ENCODE measurements at places on chromosomes 2 and 18.

DNA sequence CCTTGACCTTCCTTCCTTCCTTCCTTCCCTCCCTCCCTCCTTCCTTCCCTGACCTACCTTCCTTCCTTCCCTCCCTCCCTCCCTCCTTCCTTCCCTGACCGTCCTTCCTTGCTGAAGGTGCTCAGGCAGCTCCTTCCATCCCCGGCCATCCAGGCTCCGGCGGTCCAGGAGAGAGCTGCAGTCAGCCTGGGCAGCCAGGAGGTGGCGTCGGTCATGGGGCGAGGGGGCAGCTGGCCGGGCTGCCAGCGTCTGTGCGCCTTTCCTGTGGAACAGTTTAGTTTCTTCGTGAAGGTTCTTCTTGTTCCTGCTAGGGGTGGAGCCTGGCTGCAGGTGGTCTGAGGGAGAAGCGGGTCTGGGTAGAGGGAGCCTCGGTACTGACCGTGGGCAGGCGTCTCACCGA, 15.7 kb downstream of the GPR35 start:
- no peak for DNase-seq

GRCh38 chr18:77206676-77207374, 42.8 kb upstream of the GALR1 start:
- no peak for DNase-seq

- no peak for DNase-seq
Measured at GRCh38 chr2:97645112-97645694, 659 bp upstream of the COX5B start.

- DNase-seq = no peak
Measured at GRCh38 chr2:71126957-71127356, 3.1 kb downstream of the MCEE start.

DNA sequence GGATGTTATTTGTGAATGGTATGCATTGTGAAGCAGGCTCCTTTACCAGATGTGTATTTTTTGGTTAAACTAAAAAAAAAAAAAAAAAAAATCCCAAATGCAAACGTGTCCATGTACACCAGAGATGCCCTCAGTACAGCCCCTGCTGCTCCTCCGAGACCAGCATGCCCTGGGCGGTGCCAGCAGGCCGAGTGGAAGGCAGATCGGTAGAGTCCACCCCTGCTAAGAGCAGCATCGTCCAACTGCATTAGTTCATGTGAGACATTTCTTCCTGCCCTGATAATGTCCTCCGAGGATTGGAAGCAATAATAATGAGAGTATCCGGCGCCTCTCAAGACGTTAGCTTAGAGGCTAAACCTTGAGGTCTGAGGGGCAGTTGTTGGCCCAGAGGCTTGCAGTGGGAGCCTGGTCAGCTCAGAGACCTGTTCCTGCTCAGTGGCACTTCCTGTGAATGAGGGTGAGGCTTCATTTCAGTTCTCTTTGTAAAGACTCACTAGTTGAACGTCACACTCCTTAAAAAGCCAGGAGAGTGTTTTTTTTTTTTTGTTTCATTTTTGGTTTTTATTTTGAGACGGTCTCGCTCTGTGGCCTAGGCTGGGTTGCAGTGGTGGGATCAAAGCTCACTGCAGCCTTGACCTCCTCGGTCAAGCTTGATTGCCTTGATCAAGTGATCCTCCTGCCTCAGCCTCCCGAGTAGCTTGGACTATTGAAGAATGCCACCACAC, 5.6 kb downstream of the SLC66A3 start:
- no peak for DNase-seq

- peak; percentile 54 for DNase-seq
Measured at GRCh38 chr2:152025678-152026287, 73.1 kb downstream of the CACNB4 start.

DNA sequence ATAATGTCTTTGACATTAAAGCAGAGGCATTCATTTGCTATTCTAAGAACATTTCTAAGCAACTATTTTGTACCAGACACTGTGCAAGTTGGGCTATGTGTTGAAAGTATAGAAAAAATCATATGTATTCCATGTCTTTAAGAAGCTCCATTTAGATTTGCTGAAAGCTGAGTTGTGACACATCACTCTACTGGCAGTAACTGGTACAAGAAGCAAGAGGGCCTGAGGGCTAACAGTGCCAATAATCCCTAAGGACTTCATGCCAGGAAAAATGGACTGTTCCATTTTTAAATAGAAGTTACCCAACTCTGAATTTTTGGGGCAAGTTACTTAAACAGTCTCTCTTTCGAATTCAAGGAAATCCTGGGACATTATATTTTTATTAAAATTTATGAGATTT, 178.7 kb downstream of the SRBD1 start:
- no peak for DNase-seq

GRCh38 chr2:152473151-152473857, 138.3 kb downstream of the FMNL2 start:
- DNase-seq = no peak

- no peak for DNase-seq
Measured at GRCh38 chr2:217975626-217976025, 27.2 kb downstream of the TNS1 start.

DNA sequence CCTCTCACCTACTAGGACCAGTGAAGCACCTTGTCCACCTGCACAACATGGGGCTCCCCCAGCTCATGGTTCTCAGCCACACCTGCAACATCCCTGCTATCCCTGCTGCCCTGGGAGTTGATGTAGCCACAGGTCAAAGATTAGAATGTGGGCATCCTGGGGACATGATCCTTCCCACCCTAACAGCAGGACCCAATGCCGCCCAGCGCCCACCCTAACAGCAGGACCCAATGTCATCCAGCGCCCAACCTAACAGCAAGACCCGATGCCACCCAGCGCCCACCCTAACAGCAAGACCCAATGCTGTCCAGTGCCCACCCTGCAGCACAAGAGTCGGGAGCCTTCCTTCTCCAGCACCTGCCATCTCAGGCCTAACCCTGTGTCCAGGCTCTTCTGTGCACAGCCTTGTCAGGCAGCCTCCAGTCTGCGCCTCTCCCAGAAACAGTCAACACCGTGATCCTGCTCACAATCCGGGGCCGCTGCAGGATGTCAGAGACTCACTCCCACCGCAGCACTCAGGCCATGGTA, 237.3 kb upstream of the SALL3 start:
- no peak for DNase-seq

- no peak for DNase-seq
Measured at GRCh38 chr2:8270699-8271098, 411.2 kb upstream of the ID2 start.

DNA sequence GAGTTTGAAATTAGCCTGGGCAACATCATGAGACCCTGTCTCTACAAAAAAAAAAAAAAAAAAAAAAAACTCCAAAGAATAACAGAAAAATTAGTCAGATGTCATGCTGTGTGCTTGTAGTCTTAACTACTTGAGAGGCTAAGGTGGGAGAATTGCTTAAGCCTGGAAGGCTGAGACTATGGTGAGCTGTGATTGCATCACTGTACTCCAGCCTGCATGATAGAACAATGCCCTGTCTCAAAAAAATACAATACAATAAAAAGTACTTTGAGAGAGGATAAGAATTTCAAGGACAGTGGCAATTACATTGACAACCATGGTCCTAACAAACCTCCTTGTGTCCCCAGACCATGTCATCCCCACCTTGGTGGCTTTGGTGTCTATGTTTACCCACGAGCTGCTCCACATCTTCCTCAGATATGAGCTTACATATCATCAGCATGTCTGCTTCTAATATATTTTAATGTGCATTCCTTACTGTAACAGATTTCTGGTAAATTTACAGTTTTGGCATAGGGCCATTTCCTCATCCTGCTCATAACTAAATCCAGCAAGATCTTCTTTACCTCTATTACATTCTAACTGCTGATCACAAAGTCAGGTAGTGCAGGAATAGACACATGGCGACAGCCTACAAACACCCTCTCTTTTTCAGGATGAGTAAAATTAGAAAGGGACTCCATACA, 437.7 kb upstream of the HNRNPA3 start:
- no peak for DNase-seq

DNA sequence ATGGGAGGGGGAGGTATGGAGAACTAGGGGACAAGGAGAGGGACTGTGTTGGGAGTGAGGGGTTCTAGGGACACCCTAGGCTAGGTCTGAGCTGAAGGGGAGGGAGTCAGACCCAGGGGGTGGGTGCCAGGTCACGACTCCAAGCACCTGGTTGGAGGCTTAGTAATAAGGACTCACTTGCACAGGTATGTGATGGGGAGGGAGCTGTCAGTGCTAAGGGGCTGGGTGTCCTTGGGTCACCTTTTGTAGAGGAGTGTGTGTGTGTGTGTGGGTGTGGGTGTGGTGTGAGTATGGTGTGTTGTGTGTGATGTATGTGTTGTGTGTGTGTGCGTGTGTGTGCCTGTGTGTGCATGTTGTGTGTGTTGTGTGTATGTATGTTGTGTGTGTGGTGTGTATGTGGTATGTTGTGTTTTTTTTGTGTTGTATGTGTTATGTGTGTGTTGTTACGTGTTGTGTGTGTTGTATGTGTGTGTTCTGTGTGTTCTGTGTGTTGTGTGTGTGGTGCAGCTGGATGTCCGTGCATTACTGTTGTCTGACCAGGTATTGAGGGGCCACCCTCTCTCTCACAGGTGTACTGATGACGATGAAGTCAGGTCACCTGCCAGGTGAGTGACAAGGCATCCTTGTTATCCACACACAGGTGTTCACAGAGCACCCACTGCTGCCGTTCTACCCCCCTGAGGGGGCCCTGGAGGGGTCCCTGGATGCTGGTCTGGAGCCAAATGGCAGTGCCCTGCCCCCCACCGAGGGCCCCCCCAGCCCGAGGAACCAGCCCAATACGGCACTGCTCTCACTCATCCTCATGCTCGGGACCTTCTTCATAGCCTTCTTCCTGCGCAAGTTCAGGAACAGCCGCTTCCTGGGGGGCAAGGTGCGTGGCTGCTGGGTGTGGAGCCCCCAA, 9.8 kb downstream of the SLC4A3 start:
- no peak for DNase-seq

- no peak for DNase-seq
Measured at GRCh38 chr2:70356941-70357683, 55.2 kb upstream of the FAM136A start.

- no peak for DNase-seq
Measured at GRCh38 chr18:9475643-9476591, 604 bp downstream of the RALBP1 start.

DNA sequence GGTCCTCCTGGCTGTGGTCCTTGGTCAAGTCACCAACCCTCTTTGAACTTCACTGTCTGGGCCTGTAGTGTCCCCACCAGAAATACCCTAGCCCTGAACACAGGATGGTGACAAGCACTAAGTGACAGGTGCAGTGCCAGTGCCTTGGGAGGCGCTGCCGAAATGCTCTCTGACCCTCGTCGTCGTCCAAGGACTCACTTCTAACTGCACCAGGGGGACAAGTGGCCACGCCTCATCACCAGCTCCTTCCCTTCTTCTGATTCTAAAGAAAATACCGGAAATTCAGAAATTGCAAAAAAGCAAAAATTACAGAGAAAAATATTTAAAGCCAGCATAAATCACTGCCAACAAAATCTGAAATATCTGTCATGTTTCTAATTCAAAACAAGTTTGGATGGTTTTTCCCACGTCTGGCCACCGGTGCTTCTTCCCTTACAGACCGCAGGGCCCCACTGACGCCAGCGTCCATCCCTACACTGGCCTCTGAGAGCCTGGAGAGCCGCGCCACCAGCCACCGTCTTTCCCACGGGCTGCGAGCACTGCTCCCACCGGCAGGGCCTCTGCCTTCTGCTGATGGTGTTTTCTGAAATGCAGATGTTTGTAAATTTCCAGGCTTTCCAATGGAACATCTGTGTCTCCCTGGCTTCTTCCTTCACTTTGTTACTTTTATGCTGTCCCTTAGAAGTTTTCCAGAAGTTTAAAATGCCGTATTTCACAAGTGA, 37.4 kb upstream of the GPC1 start:
- DNase-seq = no peak

- DNase-seq = no peak
Measured at GRCh38 chr2:74959106-74959751, 786 bp downstream of the POLE4 start.

- DNase-seq = no peak
Measured at GRCh38 chr18:62138461-62139235, 48.2 kb downstream of the PIGN start.

DNA sequence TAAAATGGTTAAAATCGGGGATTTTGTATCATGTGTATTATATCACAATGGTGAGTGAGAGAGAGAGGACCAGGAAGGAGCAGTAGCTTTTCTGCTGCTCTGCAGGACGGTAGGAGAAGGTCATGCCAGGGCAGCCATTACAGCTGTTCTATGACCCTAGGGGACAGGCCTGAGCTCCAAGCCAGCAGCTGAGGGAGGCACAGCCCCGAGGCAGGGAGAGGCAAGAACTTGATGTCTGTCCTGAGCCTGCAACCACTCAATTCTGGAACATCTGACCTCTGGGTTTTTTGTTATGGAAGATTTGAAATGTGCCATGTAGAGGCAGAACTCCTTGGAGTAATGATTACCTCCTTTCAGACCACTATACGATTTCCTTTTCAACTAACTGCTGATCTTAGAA, 135.8 kb upstream of the SH3BP4 start:
- DNase-seq = no peak

- no peak for DNase-seq
Measured at GRCh38 chr2:132909427-132909826, 239.4 kb upstream of the LYPD1 start.

DNA sequence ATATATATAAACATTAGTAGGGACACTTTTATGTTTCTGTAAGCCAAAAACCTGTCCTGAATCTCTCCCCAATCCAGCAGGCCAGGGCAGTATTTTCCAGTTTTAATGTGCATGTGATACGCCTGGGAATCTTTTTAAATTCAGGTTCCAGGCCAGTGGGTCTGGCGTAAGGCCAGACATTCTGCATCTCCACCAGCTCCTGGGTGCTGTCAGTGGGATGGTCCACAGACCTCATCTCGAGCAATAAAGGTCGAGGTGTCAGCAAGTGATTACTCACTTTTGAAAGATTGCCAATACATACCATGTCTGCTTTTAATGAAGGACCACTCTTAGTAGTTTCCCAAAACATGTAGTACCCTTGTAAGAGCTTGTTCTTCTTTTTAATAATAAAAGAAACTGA, 189.9 kb upstream of the SH3BP4 start:
- DNase-seq = no peak

DNA sequence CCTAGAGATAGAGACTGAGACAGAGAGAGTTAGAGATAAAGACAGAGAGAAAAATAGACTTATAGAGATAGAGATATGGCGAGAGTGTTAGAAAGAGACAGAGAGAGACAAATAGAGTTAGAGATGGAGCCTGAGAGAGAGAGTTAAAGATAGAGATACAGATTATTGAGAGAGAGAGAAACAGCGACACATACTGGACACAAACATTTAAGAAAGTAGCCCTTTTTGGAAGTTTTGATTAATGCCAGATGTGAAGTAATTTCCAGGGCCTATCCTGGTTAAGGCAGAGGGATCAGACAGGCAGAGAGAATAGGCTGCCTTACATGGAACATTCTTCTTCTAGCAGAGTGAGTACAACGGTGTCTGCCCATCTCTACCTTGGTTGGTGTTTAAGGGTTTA, 311.6 kb upstream of the CDH7 start:
- DNase-seq = no peak

DNA sequence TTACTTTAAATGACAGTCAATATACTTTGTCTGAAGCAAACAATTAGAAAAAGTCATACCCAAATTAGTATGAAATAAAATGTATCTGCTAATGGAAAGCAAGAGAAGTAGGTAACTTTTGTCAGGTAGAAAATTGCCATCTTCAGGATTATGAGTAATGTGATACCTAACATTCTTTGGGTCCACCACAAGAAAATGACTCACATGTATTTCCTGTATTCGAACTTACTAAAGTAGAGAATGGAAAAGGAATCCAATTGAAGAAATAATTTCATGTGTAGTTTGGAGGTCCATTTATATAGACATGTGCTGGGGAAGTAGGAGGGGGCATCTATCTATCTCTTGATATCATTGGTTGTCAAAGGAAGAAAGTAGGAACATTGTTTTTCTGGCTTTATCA, 636.2 kb upstream of the CHAC2 start:
- DNase-seq = no peak
